ENCODE measurements at places on chromosomes 13 and 19.

GRCh38 chr19:42254850-42255765 lies at the start of gene ERF:
TSS of gene ERF (minus strand) at chr19:42255128. CDS start at chr19:42254999, 129 bp downstream.
- peaks cover 5% of the 10 kb centered on the region for H3K36me3 ChIP-seq
- H3K27me3 ChIP-seq = peaks cover 7% of the 10 kb centered on the region
- peak within 1 kb of the TSS; percentile 85 for H3K27ac ChIP-seq
- peak within 1 kb of the TSS; percentile 74 for H3K4me3 ChIP-seq
- DNase-seq = peak; percentile 93

DNA sequence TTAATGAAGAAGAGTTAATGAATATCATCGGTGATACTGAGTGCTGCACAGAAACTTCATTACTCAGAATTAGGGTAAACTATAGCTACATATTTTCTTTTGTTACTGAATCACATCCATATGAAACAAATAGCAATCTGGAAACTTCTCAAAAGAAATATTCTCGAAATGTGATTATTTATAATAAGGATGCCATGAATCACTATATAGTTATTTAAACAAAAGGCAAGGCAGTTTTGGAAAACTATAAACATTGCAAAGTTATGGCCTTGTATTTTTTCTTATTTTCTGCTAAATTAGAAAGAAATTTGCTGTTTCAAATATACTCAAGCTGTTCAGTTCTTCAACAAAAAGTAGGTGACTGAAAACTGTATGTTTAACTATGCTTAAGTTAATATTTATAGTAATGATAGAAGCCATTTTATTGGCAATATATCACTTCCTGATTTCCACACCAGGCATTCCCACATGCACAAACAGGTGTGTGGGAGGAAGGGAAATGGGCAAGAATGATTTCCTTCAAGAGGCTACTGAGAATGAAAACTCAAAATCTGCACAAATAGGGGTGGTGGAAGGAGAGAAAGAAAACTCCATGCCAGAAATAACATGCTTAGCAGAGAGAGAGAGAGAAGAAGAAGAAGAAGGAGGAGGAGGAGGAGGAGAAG lies 74.5 kb upstream of the FRY start:
- peaks cover 12% of the 10 kb centered on the region for H3K27me3 ChIP-seq
- H3K27ac ChIP-seq = no peak overlapping the region
- DNase-seq = no peak

- peaks cover 17% of the 10 kb centered on the region for H3K4me1 ChIP-seq
- no peak for DNase-seq
- no peak overlapping the region for H3K27ac ChIP-seq
- no peak overlapping the region for H3K4me3 ChIP-seq
- H3K27me3 ChIP-seq = peaks cover 35% of the 10 kb centered on the region
- peaks cover 4% of the 10 kb centered on the region for H3K36me3 ChIP-seq
Observed at GRCh38 chr19:53982611-53983010, 8.8 kb upstream of the CACNG6 start.

GRCh38 chr19:51346742-51347141 lies 4.8 kb upstream of the VSIG10L start:
- peaks cover 33% of the 10 kb centered on the region for H3K36me3 ChIP-seq
- H3K4me3 ChIP-seq = no peak overlapping the region
- no peak for DNase-seq
- peaks cover 6% of the 10 kb centered on the region for H3K4me1 ChIP-seq
- no peaks in the 10 kb centered on the region for H3K27me3 ChIP-seq

DNA sequence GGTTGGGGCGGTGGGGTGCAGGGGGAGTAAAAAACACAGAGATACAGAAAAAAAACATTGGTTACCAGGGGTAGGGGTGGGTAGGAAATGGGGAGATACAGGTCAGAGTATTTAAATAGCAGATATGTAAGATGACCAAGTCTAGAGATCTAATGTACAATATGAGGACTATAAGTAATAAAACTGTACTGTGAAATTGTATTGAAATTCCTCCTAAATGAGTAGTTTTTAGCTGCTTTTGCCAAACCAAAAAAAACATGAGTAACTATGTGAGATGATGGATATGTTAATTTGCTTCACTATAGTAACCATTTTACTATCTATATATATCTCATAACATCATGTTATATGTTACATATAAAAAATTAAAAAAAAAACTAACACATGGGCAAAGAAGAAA lies 29.6 kb downstream of the VWA8 start:
- H3K4me1 ChIP-seq = peaks cover 28% of the 10 kb centered on the region
- peaks cover 37% of the 10 kb centered on the region for H3K36me3 ChIP-seq
- H3K27me3 ChIP-seq = no peaks in the 10 kb centered on the region
- DNase-seq = no peak
- H3K4me3 ChIP-seq = no peak overlapping the region
